Activated T-cell treated with anti-CD3 and anti-CD28 coated beads for 48 hours (primary cell): ENCODE measurements at places on chromosomes 13 and 19.

- DNase-seq = no peak
Measured at GRCh38 chr13:58955546-58956385, 1208.0 kb downstream of the DIAPH3 start.

- no peak for DNase-seq
Measured at GRCh38 chr13:85243831-85244230, 555.4 kb downstream of the SLITRK6 start.

GRCh38 chr19:50893047-50893736 is 18.0 kb downstream of the KLK4 start:
- no peak for DNase-seq

- no peak for DNase-seq
Measured at GRCh38 chr19:36747750-36748149, 24.9 kb downstream of the ZNF850 start.

- DNase-seq = no peak
Measured at GRCh38 chr13:79404361-79404760, 1.7 kb downstream of the RBM26 start.

- DNase-seq = peak; percentile 42
Measured at GRCh38 chr19:55454787-55455243, 6.6 kb downstream of the ISOC2 start.

- no peak for DNase-seq
Measured at GRCh38 chr19:48955308-48955958, 758 bp downstream of the BAX start.

GRCh38 chr13:97108530-97108900 is 113.6 kb upstream of the MBNL2 start:
- DNase-seq = no peak

DNA sequence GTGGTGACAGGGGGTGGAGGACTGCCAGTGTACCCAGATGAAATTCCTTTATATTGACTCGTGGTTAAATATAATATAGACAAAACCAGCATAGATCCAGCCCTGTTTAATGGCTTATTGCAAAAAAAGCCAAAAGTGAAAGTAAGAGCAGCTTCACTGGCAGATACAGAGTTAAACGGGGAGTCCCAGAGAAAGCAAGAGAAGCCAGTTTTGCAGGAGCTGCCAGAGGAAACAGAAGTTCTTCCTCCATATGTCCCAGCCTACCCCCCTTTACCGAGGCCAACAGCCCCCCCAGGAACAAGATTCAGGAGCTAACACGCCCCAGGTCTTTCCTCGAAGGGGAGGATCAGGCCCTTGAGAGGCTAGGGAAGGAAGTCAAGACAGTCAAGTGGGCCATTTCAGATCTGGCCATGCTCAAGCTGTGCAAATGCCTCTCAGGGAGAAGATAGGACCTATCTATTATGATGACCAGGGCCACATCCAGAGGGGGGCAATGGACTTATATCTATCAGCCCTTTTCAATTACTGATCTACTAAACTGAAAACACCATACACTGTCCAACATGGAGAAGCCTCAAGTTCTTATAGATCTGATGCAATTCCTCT is 47.2 kb upstream of the ZNF737 start:
- no peak for DNase-seq

DNA sequence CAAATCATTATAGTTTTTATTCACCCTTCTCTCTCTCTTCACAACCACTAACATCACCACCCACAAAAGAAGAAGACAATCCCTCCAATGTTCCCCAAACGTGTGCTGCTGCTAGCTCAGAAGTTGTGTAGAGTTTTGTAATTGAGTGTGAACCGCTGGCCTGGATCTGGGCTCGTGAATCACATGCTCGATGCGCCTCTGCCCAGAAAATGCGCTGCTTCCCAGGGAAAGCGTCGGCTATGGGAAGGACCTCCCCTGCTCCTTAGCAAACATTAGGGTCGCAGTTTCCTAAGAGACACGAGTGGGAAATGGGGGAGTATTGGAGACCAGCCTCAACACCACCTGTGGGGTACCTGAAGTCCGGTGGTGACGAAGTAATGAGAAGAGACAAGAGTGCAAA is 38.4 kb upstream of the ZNF726 start:
- DNase-seq = no peak

DNA sequence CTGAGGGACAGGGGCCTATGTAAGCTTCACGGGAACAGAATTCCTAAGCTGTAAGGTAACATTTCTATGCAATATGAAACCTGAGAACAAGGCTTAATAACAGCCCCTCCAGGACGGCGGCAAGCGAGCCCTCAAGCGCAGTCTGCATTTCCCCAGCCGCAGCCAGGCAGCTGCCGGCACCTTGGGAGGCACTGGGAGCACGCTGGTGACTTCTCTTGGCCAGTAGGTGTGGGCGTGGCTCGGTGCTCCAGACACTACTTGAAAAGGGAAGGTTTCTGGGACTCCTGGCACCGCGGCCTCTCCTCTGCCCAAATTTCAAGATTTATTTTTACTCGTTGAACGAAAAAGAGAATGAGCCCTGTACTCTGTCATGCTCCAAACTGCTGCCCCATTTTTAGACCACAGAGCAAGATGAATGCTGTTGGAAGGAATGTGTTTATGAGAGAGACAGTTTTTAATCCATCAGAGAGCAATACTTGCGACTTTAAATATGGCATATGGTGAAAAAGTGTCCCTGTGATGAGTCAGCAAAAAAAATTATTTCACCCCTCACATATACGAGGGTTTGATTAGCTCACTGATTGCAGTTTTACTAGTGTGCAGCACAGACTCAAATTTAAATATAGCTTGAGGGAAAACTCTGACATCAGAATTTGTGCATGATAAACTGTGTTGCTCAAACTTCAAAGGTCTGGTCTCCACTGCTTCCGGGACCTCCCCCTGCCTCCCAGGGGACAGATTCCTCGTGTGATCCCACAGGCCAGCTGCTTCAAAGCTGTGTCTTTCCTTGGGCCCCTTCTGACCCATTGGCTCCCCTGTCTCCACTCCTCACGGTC is 81.2 kb downstream of the COL4A2 start:
- no peak for DNase-seq

DNA sequence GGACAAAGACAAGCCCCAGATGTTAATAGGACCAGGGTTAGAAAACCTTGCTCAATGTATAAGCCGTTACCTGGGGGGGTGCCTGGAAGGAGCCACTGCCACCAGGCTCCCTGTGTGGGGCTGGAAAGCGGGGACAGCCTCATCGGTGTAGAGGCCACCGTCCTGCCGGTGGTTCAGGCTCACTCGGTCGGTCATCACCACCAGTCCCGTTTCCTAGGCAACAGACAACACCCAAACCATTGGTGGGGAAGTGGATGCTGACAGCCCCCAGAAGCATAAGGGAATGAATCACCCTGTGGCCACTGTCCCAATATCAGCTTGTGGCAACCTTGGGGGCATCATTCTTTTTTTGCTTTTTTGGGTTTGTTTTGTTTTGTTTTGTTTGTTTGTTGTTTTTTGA is 55.8 kb downstream of the CPAMD8 start:
- no peak for DNase-seq

GRCh38 chr13:30030141-30030750 is 179.8 kb upstream of the UBL3 start:
- DNase-seq = no peak

GRCh38 chr13:113119822-113120189 is 2.8 kb upstream of the F10 start:
- DNase-seq = no peak

DNA sequence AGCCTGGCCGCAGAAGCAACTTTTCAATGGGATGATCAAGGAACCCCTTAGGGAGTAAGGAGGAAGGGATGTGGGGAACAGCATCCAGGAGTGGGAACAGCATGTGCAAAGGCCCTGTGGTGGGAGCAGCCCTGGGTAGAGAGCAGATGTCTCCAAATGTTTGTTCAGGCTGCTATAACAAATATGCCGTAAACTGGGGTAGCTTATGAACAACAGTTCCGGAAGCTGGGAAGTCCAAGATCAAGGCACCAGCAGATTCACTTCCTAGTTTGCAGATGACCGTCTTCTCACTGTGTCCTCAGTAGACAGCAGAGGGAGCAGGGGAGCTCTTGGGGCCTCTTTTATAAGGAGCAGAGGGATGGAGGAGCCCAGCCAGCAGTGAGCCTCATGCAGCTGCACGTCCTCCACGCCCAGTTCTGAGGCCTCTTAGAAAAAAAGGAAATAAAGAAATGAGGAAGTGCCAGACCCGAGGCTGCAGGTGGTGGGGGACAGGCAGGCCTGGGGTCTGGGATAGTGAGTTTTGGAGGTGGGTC is 4.2 kb upstream of the LRRC25 start:
- no peak for DNase-seq

- DNase-seq = no peak
Measured at GRCh38 chr13:41678249-41678648, 220.9 kb downstream of the RGCC start.

GRCh38 chr19:34217952-34218817 is 36.2 kb upstream of the GARRE1 start:
- peak; percentile 60 for DNase-seq

DNA sequence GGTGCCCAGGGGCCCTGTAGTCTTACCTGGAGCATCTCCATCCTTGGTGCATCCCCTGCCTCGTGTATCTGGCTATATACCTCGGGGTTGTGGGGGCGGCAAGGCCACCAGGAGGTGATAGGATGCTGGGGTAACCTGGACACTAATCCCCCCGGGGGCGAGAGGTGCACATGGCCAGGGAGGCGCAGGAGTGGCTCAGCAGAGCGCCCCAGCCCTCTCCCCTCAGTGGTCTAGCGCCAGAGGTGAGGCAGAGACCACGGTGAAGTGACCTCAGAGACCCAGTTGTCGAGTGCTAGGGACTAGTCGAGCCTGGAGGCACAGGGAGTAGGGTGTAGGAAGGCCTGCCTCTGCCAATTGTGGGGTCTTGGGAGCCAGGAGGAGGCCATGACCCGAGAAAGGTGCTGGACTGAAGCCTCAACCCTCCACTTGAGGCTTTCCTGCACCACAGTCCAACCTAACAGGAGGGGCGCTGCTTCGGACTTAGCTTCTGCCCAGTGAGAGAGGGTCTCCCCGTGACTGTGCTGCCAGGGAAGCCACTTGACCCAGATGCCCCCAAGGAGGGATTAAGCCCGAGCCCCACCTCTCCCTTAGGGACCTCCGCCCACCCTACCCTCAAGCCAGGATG is at the start of gene LHB:
TSS of gene LHB (minus strand) at position 51 of the 625 bp plus-strand sequence. CDS start at position 41, 10 bp downstream.
- no peak for DNase-seq

GRCh38 chr13:72295153-72295552 is 428.1 kb upstream of the DACH1 start:
- no peak for DNase-seq

GRCh38 chr13:28375250-28375930 is 119.5 kb downstream of the FLT1 start:
- no peak for DNase-seq

- no peak for DNase-seq
Measured at GRCh38 chr13:77994166-77994565, 75.5 kb upstream of the EDNRB start.

- DNase-seq = no peak
Measured at GRCh38 chr13:113855931-113856715, 7.8 kb downstream of the GAS6 start.

DNA sequence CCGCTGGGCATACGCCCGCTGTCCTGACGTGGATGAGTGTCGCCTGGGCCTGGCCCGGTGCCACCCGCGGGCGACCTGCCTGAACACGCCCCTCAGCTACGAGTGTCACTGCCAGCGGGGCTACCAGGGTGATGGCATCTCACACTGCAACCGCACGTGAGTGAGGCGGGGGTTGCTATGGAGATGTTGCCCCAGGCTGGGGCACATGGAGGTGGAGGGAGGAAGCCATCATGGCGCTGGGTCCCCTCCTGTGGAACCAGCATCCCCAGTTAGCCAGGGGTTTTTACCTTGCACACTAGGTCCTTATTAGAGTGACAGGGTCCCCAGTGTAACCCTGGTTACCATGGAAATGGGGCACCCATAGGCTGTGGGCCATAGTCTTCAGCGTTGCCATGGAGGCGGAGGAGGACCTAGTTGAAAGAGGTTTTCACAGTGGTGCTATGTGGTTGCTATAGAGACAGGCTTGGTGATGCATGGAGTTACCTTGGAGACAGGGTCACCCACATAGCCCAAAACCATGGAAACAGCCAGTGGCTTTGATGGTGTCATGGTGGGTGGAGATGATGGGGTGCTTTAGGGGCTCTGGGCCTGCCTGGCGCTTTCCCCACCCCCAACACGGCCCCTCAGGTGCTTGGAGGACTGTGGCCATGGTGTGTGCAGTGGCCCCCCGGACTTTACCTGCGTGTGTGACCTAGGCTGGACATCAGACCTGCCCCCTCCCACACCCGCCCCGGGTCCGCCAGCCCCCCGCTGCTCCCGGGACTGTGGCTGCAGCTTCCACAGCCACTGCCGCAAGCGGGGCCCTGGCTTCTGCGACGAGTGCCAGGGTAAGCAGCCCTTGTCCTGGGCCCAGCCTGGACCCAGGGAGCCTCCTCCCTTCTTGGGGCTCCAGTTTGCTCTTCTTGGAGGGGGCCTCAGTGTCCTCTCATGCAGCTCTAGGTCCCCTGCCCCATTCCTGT is 27.1 kb downstream of the MEGF8 start:
- DNase-seq = no peak

DNA sequence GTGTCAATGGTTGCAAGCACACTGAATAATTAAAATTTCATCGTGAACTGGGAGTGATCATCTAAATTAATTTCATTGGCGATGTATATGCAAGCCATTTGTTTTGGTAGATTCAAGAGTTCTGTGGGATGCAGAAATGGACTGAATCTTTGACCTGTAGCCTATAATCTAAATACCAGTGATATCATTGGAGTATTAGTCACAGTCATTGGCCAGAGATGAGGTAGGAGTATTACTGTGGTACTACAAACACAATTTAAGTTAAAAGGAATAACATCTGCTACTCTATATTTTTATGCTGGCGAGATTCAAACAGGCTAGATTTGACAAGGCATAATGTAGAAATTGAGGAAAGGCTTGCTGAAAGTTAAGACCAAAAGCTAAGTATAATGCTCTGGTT is 14.0 kb downstream of the FRY start:
- DNase-seq = no peak

GRCh38 chr13:106526738-106527444 is 8.6 kb downstream of the EFNB2 start:
- no peak for DNase-seq

DNA sequence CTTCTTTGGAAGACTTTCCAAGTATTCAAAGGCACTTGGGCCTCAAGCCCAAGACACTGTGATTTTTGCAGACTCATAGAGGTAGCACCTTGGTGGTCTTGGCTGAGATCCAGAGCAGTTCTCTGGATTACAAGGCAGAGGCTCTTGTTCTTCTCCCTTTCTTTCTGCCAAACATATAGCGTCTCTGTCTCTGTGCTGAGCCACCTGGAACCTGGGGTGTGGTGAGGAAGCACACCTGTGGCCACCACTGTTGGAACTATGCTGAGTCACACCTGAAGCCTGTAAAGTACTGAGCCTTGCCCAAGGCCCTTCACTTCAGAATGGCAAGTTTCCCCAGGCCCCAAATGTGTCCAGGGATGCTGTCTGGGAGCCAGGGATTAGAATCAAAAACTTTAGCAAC is 127.5 kb downstream of the FREM2 start:
- no peak for DNase-seq

DNA sequence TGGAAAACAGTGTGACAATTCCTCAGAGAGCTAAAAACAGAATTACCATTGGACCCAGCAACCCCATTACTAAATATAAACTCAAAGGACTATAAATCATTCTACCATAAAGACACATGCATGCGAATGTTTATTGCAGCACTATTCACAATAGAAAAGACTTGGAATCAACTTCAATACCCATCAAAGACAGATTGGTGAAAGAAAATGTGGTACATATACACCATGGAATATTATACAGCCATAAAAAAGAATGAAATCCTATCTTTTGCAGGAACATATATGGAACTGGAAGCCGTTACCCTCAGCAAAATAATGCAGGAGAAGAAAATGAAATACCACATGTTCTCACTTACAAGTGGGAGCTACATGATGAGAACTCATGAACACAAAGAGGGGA is 20.8 kb upstream of the FGF14 start:
- DNase-seq = no peak
